HCT116 (cell line): ENCODE measurements at places on chromosomes 3 and 15. TPM values are rescaled to one million over a fixed set of nuclear protein-coding genes. Genes with fewer than 3 reads are reported as not detected.

Gene SLC12A1
- not detected for total RNA-seq

Gene ECT2
- total RNA-seq, result 95.6 TPM

Gene PARP15
- 0.12 TPM for total RNA-seq

GRCh38 chr15:80822676-80823075, 43.5 kb downstream of the CEMIP start:
- no peak for DNase-seq
- H3K27me3 ChIP-seq, result no peaks in the 10 kb centered on the region
- H3K4me3 ChIP-seq, result no peak overlapping the region
- H3K27ac ChIP-seq, result no peak overlapping the region
- H3K4me1 ChIP-seq, result no peaks in the 10 kb centered on the region

- H3K36me3 ChIP-seq, result peaks cover 31% of the 10 kb centered on the region; the same call in 1 of the 2 replicates
- no peak overlapping the region for H3K4me3 ChIP-seq
- no peak overlapping the region for H3K27ac ChIP-seq
- no peaks in the 10 kb centered on the region for H3K27me3 ChIP-seq
Observed at GRCh38 chr15:42226648-42227047, 18.5 kb upstream of the VPS39 start.

DNA sequence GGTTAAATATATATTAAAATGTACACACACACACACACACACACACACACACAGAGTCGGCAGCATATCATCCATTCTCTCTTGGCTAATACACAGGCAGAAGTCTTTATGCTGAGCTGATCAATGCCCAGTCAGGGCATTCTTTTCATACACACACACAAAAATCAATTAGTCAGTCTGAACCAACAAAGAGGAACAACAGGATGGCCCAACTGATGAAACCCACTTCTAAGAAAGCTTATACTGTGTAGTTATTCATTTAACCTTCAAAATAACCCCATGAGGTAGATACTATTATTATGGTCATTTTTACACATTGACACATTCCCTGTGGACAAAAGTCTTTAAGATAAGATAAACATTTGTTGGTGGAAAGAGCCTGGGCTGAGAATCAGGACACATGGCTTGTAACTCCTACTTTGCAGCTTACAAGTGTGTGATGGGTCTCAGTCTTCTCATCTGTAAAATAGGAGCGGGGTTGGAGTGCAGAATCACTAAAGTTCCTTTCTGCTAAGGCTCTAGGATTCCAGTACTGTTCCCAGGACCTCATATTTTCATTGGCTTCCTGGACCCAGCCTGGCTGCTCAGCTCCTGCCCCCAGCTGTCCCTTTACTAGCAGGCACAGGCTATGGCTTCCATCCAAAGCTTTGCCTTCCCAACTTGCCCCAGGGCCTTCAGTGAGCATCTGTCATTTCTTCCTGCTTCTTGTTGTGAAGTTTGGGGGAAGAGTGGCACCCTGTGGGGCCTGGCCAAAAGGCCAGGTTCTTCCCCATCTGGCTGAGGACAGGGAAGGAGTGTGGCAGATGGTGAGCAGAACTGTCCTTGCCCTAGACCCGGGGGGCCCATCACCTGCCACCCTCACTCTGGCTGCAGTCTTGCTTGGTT, 27.2 kb upstream of the GLCE start:
- H3K36me3 ChIP-seq, result no peaks in the 10 kb centered on the region
- no peaks in the 10 kb centered on the region for H3K4me1 ChIP-seq
- DNase-seq, result no peak

- H3K36me3 ChIP-seq, result no peaks in the 10 kb centered on the region
- no peak for DNase-seq
- H3K27me3 ChIP-seq, result no peaks in the 10 kb centered on the region
- no peak overlapping the region for H3K27ac ChIP-seq
Observed at GRCh38 chr15:57152666-57153539, 223.4 kb upstream of the CGNL1 start.

DNA sequence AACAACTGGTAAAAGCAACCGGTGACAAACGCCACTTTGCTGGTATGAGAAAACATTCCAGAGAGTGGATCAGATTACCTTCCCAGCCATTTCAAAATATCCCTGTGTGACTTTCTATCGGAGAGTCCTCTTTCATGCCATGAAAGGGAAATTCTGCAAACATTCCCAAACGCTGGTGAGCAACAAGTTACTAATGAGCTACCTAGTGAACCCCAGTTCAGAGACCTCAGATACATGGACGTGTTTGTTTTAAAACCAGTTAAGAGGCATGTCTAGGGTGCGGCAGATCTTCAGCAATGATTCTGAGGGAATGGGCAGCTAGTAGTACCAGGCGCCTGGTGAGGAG, 418.2 kb upstream of the NR2F2 start:
- no peak overlapping the region for H3K4me3 ChIP-seq
- DNase-seq, result no peak
- no peaks in the 10 kb centered on the region for H3K4me1 ChIP-seq
- H3K27me3 ChIP-seq, result no peaks in the 10 kb centered on the region

DNA sequence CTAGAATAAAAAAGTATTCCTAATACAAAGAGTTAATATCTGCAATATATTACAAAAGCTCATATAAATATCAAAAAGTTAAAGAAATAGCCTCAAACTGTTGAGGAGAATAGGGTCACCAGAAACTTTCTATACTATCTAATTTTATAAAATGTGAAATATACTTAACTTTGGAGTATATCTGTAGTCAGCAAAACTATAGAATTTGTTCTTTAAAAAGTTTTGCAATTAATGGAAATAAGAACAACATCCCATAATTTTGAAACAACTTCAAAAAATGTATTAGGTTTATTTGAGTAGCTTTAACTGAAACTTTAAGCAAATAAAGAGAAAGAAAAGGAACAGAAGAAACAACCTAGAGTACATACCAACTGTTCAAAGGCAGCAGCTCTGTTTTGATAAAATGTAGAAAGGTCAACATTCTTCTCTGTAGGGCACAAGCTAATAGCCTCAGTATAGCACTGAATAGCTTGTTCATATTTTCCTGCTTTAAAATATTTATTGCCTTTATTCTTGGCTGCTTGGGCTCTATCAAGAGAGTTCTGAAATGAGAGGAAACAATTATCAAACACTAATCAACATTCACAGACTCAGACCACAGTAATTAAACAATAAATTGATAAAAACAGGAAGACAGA, 14.3 kb downstream of the TOMM70 start:
- H3K27me3 ChIP-seq, result no peaks in the 10 kb centered on the region
- H3K4me3 ChIP-seq, result no peak overlapping the region
- H3K4me1 ChIP-seq, result no peaks in the 10 kb centered on the region
- H3K36me3 ChIP-seq, result peaks cover 24% of the 10 kb centered on the region
